PC-3 (cell line): ENCODE measurements at places on chromosomes 2 and 18. TPM values are rescaled to one million over a fixed set of nuclear protein-coding genes. Genes with fewer than 3 reads are reported as not detected.

- peak overlapping the region; percentile 62 for H3K27ac ChIP-seq
- no peak overlapping the region for H3K4me3 ChIP-seq
- peaks cover 47% of the 10 kb centered on the region for H3K4me1 ChIP-seq
- H3K27me3 ChIP-seq = no peaks in the 10 kb centered on the region
- H3K36me3 ChIP-seq = no peaks in the 10 kb centered on the region
Observed at GRCh38 chr18:59054496-59055287, 85.0 kb upstream of the SEC11C start.

GRCh38 chr2:218265626-218266025 lies 4.3 kb downstream of the AAMP start:
- no peak overlapping the region for H3K4me3 ChIP-seq
- no peaks in the 10 kb centered on the region for H3K27me3 ChIP-seq
- no peaks in the 10 kb centered on the region for H3K4me1 ChIP-seq
- DNase-seq = no peak

DNA sequence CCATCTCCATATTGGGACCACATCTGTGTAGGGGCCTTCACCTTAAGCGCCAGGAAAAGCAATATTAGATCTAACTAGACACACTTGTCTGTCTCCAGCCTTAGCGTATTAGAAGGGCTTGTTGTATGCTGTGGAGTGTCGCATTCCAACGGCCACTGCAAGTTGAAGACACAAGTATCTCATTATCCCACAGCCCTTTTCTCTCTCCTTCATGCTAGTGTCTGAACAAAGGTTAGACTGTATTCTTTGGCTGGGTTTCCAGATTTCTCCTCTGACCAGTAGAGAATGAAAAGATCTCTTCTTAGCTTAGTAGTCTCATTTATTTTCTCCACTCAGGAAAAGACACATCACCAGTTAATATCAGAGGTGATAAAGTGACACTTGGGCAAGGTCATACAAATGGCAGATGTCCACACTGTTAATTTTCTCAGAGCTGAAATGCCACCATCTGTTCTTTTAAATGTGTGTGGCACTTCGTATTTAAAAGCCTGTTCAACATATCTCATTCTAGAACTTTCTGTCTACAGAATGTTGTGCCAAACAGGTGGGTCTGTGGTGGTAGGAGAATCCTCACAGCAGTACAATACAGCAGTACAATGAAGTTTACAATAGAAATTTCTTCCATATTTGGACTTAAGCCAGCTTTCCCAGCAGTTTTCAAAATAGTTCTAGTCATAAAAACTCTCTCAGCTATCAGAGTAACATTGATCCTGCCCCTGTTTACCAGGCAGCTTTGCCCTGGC lies 94.0 kb upstream of the ITGA6 start:
- H3K4me3 ChIP-seq = no peak overlapping the region
- no peaks in the 10 kb centered on the region for H3K4me1 ChIP-seq
- H3K27ac ChIP-seq = no peak overlapping the region
- DNase-seq = no peak

UGT1A9 gene
- total RNA-seq = not detected in 2 replicates

POTEC gene
- total RNA-seq = 0.04 TPM in 1 of 2 replicates, not detected in the other
